Subcutaneous adipose tissue (tissue), 4 donors: ENCODE measurements at places on chromosomes 2 and 18. TPM values are rescaled to one million over a fixed set of nuclear protein-coding genes. Genes with fewer than 3 reads are reported as not detected.

Gene FASTKD1
- total RNA-seq = 12.8 TPM

Gene PMAIP1
- total RNA-seq = 1.4 TPM

Gene WIPF1
- total RNA-seq = 81.3 TPM

Gene FEV
- not detected for total RNA-seq

Gene LYG2
- not detected for total RNA-seq

Gene ALPI
- not detected for total RNA-seq

Gene CCDC138
- 1.9 TPM for total RNA-seq

Gene RGPD4
- total RNA-seq = not detected

Gene GCG
- total RNA-seq = not detected

Gene LRRC30
- total RNA-seq = not detected

Gene PSMA8
- not detected for total RNA-seq
